ENCODE measurements at places on chromosomes 12 and 14. TPM values are rescaled to one million over a fixed set of nuclear protein-coding genes. Genes with fewer than 3 reads are reported as not detected.

GRCh38 chr14:39203659-39204606 is 28.9 kb downstream of the PNN start:
- no peak for DNase-seq

The FRMD6 gene
- total RNA-seq: 53.1 TPM

DNA sequence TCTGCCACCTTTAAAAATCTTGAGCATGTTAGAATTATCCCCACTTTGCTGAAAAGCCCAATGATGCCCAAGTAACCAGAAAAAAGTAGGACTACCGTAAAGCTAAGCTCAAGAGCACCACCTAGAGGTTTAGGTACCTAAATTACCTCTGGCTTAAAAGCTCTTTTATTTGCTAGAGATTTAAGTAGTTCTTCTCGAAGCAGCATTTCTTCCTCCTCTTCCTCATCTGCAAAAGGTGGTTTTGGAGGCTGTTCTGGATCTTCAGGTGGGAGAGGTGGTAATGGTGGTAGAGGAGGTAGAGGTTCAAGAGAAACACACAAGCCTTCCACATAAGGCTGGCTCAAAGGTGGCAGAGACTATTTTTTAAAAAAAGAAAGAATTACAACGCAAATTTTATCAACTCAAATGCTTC is 26.9 kb downstream of the ZFC3H1 start:
- DNase-seq: peak; percentile 70

The PIP4P1 gene
- 18.7 TPM for total RNA-seq

GRCh38 chr12:55874443-55874842 is 31.7 kb upstream of the MMP19 start:
- no peak for DNase-seq

GRCh38 chr12:52728374-52728773 is 25.1 kb upstream of the KRT77 start:
- no peak for DNase-seq

DNA sequence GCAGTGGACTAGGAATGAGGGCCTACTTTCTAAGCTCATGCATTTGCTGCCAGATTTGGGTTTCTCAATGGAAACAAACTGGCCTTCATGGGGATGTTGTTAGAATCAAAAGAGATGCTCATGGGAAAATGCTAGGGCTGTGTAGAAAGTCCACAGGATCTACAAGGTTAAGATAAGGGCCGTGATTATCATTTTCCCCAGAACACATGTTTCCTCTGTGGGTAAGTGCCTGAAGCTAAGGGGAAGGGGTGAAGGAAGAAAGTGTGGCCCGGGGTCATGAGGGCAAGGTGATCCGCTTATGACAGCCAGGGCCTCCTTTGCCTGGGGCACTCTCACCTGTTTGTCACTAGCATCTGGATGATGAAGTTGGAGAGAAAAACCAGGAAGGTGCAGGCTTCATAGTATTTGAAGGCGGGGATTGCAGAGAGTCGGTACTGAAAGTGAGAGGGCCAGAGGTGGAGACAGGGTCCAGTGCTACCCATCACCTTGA is 9.8 kb downstream of the ADCY4 start:
- no peak for DNase-seq

DNA sequence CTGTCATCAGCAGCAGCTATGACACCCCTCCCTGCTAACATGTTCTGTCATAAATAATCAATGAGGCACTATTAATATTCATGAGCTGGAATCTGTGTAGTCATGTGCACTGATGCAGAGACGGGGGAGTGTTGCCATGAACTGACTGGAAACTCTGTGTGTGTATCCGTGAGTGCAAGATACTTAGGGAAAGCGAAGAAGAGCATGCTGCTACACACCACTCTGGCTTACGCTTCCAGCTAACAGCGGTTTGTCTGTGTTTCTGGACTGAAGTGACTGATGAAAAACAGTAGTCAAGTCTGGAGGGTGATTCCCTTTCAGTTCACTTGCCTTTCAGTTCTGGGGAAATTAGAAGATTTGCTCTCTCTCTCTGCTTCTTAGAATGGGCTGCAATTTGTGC is 249.4 kb downstream of the PDZRN4 start:
- DNase-seq: no peak

- no peak for DNase-seq
Measured at GRCh38 chr14:41505491-41505890, 101.2 kb upstream of the LRFN5 start.

Data from A172 (cell line).